ENCODE measurements at places on chromosomes 12 and 14.

DNA sequence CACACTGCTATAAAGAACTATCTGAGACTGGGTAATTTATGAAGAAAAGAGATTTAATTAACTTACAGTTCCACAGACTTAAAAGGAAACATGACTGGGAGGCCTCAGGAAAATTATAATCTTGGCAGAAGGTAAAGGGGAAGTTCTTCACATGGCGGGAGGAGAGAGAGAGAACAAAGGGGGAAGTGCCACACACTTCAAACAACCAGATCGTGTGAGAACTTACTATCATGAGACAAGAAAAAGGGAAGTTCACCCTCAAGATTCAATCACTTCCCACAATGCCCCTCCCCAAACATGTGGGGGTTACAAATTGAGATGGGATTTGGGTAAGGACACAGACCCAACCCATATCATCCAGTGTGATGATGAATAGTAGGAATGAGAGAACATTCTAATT is 366.5 kb downstream of the LRFN5 start:
- H3K4me1 ChIP-seq, result peaks cover 4% of the 10 kb centered on the region
- H3K4me3 ChIP-seq, result no peak overlapping the region
- no peak for DNase-seq
- peaks cover 11% of the 10 kb centered on the region for H3K36me3 ChIP-seq

GRCh38 chr12:3002646-3003045 is 43.4 kb downstream of the TEAD4 start:
- peaks cover 8% of the 10 kb centered on the region for H3K27me3 ChIP-seq
- H3K36me3 ChIP-seq, result no peaks in the 10 kb centered on the region
- no peak overlapping the region for H3K4me3 ChIP-seq
- H3K27ac ChIP-seq, result no peak overlapping the region

DNA sequence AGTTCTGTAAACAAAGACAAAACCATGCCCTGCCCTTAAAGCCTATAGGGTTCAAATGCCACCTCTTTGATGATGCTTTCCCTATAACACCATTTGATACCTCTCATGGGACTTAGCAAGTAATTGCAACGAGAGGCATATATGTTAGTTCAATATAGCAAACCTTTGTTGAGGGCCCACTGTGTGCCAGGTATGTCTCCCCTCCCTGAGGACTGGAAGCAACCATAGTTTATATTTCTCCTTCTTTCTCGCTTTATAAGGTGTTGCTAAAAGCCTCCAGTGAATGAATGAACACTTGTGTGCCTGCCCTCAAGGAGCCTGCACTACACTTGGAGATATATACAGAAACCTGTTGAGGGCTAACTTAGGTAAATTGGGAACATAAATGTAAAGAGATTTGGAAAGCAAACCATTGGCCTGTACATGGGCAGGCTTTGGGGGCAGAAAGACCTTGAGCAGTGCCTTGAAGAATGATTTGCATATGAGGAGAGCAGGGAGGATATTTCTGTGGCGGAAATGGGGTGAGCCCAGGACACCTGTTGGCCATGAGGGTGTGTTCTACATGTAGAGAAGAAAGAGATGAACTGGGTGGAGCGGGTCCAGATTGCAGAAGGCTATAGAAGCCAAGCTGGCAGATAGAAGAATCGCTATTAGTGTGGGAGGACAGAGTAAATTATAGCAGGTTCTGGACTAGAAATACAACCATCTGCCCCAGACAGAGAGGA is 1.8 kb upstream of the CKAP4 start:
- H3K4me3 ChIP-seq, result peak overlapping the region; percentile 84
- H3K27me3 ChIP-seq, result peaks cover 9% of the 10 kb centered on the region
- peak overlapping the region; percentile 13 for H3K27ac ChIP-seq
- peaks cover 16% of the 10 kb centered on the region for H3K4me1 ChIP-seq
- DNase-seq, result peak; percentile 44

DNA sequence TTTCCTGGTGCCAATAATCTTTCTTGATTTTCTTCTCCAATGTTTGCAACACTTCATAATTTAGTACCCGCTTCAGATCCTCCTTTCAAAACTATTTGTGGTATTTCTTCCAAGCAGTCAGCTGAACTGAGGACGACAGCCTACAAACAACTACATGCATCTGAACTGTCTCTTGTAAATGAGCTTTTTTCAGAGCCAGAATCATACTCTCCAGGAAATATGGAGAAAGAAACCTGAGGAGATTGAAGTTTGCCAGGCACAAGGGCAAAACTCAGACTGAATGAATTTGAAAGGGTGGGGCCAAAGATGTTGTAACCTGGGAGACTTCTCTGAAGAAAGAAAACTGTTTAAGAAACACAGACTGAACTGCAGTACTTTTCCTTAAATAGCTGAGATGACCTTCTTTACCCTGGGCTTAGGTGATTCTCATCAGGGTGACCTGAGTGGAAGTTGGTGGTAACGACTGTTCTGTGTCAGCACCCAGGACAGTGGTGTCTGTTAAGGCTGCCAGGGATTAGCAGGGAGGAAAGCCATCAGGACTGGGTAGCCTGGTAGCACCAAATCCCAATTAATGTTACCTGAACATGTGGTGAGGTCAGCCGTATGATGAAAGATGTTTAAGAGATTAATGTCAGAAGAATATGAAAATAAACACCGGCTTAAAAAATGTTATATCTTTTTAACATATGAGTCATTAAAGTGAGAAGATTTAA is 95.0 kb downstream of the TGFB3 start:
- peaks cover 23% of the 10 kb centered on the region for H3K36me3 ChIP-seq
- no peak for DNase-seq
- H3K27me3 ChIP-seq, result no peaks in the 10 kb centered on the region
- no peak overlapping the region for H3K4me3 ChIP-seq
- H3K4me1 ChIP-seq, result no peaks in the 10 kb centered on the region

DNA sequence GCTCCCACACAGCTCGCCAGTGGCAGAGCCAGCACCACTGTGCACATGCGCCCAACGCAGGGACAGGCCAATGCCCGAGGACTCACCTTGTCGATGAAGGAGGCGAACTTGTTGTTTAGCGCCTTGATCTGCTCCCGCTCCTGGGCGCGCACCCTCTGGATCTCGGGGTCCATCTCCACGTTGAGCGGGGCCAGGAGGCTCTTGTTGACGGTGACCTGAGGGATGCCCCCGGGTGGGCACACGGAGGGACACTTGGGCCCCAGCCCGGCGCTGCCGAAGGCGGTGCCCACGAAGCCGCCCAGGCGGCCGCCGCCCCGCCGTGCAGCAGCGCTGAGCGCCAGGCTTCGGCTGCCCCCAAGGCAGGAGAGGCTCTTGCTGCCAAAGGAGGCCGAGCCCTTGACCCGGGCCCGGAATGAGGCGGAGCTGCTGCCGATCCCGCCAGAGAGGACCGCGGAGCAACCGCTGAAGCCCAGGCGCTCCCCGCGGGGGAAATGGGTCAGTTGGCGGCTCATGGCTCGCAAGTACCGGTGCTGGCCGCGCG is at the start of gene KRT72:
Gene KRT72, minus strand, starts transcription at position 523 of the 541 bp plus-strand sequence. Its CDS starts 11 bp downstream, at position 512.
- H3K36me3 ChIP-seq, result no peaks in the 10 kb centered on the region
- DNase-seq, result no peak
- H3K4me3 ChIP-seq, result no peak within 1 kb of the TSS
- H3K27me3 ChIP-seq, result peaks cover 53% of the 10 kb centered on the region

- H3K27ac ChIP-seq, result no peak overlapping the region
- DNase-seq, result no peak
- no peak overlapping the region for H3K4me3 ChIP-seq
- no peaks in the 10 kb centered on the region for H3K4me1 ChIP-seq
- peaks cover 11% of the 10 kb centered on the region for H3K36me3 ChIP-seq
- peaks cover 53% of the 10 kb centered on the region for H3K27me3 ChIP-seq
These were observed 6.0 kb upstream of the SLC24A4 start for GRCh38 chr14:92316937-92317336.

DNA sequence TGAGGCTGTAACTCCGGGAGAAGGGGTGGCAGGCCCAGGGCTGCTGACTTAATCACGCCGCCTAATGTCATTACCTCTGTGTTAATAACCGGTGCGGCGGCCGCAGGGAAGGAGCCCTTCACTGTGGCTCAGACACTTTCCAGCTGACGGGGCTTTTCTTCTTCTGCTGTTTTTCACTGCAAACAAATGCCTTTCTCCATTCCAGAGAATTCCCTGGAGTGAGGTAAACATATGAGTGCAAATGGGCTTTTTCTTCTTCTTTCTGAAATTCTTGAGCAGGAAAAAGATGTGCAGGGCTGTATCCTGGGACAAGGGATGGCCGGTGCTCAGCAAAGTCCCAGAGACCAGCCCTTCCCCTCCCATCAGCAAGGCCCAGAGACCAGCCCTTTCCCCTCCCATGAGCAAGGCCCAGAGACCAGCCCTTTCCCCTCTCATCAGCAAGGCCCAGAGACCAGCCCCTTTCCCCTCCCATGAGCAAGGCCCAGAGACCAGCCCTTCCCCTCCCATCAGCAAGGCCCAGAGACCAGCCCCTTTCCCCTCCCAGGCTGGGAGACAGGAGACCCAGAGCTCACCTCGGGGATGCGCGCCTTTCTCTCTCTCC is 33.4 kb upstream of the FAM181A start:
- H3K27ac ChIP-seq, result no peak overlapping the region
- no peak overlapping the region for H3K4me3 ChIP-seq
- no peaks in the 10 kb centered on the region for H3K4me1 ChIP-seq
- no peak for DNase-seq
- no peaks in the 10 kb centered on the region for H3K36me3 ChIP-seq

GRCh38 chr14:34593740-34594375 is 36.1 kb downstream of the SNX6 start:
- H3K4me1 ChIP-seq, result no peaks in the 10 kb centered on the region
- H3K36me3 ChIP-seq, result no peaks in the 10 kb centered on the region
- H3K27ac ChIP-seq, result no peak overlapping the region
- no peak overlapping the region for H3K4me3 ChIP-seq
- H3K27me3 ChIP-seq, result no peaks in the 10 kb centered on the region
- DNase-seq, result no peak

All from naive B cell (primary cell).